Activated naive CD4-positive, alpha-beta T cell treated with anti-CD3 and anti-CD28 coated beads, Interleukin-2, amount 10 ng/mL, durations not matched to agents 7 days and 5 days (primary cell): ENCODE measurements at places on chromosomes 16 and 17.

GRCh38 chr16:82638095-82638798 is 11.5 kb downstream of the CDH13 start:
- no peak for DNase-seq

GRCh38 chr17:1232786-1233185 is 37.5 kb upstream of the BHLHA9 start:
- DNase-seq: no peak

- no peak for DNase-seq
These were observed 204.8 kb upstream of the COX10 start for GRCh38 chr17:13864521-13864920.

- DNase-seq: no peak
These were observed 32.3 kb upstream of the GNG13 start for GRCh38 chr16:832652-833336.

DNA sequence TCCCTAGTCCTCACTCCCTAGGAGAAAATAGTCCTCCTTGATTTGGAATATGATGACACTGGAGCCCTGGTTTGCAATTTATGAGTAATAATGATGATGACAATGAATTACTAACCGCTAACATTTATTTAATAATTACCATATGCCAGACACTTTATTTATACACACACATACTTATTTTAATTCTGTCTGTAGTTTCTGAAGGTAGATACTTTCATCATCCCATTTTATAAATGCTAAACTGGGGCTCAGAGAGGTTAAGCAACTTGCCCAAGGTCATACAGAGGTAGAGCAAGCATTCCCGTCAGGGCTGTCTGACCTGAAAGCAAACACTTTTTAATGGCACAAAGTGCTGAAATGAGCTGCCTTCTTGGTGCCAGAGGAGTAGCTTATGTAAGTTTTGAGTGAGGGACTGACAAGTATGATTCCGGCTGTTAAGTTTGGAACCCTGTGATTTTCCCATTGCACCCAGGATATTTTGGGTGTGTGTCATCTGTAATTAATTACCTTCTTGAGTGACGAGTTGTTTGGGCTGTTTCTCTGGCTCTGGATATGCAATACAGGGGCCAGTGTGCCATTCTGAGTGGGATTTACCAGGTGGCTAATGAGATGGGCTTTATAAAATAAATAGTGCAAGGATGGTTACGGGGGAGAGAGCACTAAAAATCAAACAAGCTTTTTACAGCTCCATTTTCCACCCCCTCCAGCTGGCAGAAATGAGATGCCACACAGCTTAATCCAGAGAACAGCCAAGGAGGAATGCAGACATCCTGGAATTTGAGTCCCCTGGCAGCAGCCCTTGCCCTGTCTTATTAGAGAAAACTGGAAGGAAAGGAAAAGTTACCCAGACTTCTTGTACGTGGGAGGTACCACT is 211.8 kb downstream of the SNX29 start:
- no peak for DNase-seq

- DNase-seq: peak; percentile 49
These were observed 6.9 kb upstream of the GJD3 start for GRCh38 chr17:40371261-40371929.

DNA sequence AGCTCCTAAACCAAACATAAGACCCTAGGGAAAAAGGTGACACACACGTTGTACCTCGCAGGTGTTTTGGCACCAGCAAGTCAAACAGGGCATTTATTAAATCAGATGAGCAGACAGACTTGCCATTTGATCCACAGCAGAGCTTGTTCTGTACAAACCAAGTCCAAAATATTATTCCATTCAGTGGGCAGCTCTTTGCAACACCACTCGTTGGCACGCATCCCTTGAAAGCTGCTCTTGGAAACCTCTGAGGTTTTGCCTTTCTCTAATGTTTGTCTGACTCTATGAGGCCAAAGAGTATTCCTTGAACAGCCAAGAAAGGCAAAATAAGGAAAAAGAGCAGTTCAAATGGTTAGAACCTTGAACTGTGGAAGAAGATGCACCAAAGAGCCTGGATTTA is 12.7 kb downstream of the TMEM100 start:
- no peak for DNase-seq

GRCh38 chr17:7217113-7217987 is 2.3 kb downstream of the DLG4 start:
- DNase-seq: peak; percentile 45

- DNase-seq: no peak
These were observed 19.3 kb upstream of the SLC35G3 start for GRCh38 chr17:35213412-35213940.

DNA sequence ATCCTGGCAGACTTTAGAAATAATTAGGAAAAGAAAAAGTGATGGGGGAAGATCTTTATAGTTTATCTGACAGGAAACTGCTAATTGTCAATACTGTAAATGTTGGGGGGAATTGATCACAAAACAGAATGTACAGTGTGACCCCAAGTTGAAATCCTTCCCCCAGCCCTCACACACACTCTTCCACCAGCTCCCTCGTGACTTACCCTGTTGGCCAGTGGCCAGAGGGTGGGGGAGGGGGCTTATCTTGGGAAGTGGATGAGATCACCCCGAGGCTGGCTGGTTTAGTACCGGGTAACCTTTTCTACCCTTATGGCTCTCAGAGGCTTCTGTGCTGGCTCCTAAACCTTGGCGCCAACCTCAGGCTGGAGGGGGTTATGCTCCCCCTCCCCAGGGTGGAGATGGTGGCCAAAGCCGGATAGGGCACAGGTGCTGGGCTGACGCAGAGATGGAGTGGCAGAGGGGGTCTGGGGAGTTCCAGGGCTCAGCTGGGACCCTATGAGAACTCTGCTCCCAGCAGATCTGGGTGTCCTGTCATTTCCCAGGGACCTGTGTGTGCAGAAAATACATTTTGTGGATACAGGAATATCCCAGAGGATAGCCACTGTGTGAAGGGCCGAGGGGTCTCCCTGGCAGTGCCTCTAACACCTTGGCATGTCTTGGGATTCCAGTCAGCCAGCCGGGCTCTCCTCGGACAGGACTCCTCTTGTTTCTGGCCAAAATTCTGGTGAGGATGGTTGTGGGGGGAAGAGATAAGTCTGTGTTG is 18.6 kb downstream of the CDH16 start:
- DNase-seq: no peak

GRCh38 chr17:49125449-49125848 is 7.1 kb upstream of the B4GALNT2 start:
- no peak for DNase-seq

GRCh38 chr17:32483451-32484019 is 3.3 kb upstream of the CDK5R1 start:
- DNase-seq: peak; percentile 59

- DNase-seq: no peak
These were observed 58.3 kb upstream of the LGALS9 start for GRCh38 chr17:27572665-27573064.
